ENCODE measurements at places on chromosomes 2 and 18.

GRCh38 chr2:233007739-233008138 lies 5.3 kb downstream of the NGEF start:
- DNase-seq = no peak

- no peak for DNase-seq
These were observed 58.6 kb downstream of the KCNG2 start for GRCh38 chr18:79856119-79857007.

- DNase-seq = no peak
These were observed 32.8 kb upstream of the SIGLEC15 start for GRCh38 chr18:45792506-45793263.

DNA sequence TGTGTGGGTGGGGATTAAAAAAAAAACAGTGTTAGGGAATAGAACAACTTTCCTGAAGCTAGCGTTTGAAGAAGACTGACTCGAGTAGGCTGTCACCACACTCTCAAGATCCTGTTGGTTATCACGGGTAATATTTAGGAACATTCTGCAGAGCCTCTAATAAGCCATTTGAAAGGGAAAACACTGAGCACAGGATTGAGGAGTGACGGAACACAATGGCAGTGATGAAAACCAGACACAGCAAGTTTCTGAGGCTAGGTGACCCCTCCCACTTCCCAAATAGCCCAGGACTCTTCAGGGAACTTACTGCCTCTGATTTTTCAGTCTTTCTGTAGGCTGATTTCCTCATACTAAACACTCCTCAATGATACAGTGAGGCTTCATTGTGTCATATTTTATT lies 88.2 kb upstream of the TMEM200C start:
- DNase-seq = no peak

DNA sequence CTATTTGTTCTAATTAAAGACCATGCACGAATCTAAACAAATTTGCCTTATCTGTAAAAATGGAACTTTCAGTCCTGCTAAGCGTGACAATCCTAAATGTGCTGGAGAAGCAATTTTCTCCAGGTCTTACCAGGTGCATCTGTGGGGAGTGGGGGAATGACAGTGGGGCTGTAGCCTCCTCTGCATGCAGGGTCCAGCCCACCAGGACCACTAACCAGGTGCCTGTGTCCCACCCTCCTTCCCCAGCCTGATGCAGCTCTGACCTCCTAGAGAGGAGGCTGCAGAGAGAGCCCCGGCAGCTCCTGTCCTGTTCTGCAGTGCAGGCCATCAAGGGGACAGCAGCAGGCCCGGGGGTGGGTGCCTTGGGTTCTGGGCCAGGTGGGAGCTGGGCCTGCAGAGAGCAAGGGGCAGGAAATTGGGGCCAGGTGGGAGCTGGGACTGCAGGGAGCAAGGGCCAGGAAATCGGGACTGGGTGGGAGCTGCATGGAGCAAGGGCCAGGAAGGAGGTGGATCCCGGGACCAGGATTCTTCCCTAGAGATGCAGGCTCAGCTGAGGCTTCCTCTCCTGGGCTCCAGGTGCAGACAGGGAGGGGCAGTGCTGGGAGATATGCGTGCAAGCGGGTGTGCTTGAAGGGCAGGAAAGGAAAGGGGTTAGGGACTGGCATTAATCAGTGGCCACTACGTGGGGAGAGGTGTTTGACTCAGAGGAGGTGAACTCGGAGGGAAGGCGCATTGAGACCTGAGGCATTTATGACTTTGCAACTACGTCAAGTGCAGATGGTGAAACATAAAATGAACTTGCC lies 185.3 kb downstream of the ANKRD30B start:
- DNase-seq = no peak

GRCh38 chr2:127179766-127180165 lies 40.3 kb downstream of the CYP27C1 start:
- DNase-seq = no peak

DNA sequence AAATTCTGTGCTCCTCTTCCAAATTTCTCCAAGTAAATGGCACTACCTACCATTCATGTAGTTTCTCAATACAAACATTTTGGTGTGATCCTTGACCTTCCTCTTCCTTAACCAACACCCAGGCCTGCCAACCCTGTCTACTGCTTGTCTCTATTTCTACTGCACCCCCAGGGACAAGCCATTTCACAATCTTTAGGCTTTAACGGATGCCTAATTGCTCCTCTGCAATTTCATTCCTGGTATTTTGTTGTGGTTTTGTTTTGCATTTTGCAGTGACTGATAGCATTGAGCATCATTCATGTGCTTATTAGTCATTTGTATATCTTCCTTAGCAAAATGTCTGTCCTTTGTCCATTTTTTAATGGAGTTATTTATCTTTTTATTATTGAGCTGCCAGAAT lies 10.0 kb downstream of the FAP start:
- no peak for DNase-seq

DNA sequence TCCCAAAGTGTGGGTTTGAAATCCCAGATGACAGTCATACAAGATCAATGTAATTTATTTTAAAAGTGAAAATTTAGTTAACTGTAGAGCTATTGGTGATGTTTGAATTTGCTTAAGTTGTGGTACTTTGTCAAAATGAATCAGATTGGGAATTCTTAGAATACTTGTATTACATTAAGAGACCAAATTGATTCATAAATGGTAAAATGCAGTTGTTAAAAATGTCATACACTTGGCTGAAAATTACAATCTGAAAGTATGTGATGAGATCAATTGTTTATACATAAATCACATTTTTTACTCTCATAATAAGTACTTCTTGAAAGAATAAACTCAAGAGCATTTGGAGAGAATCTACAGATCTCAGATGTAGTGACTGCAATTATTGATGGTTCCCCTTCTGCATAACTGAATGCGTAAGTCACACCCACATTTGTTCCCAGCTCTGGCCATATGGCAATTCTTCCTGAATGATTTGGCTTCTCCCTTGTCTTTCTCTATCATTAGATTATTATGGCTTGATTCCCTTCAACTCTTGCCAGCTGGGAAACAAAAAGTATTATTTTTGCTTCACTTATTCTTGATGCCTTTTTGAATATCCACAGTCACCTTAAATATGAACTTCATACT lies 558.5 kb downstream of the CPS1 start:
- no peak for DNase-seq

DNA sequence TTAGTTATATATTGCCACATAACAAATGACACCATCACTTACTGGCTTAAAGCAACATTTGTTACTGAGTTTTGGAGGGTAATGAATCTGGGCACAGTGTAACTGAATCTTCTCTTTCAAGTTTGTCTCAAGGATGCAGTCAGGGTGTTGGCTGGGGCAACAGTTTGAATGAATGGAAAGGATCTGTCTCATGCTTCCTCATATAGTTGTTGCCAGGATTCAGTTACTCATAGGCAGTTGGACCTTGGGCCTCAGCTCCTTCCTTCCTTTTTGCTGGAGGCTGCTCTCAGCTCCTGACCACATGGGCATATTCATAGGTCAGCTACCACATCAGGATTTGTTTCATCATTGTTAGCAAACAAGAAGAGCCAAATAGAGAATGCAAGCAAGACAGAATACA lies 466.1 kb upstream of the MC4R start:
- no peak for DNase-seq

DNA sequence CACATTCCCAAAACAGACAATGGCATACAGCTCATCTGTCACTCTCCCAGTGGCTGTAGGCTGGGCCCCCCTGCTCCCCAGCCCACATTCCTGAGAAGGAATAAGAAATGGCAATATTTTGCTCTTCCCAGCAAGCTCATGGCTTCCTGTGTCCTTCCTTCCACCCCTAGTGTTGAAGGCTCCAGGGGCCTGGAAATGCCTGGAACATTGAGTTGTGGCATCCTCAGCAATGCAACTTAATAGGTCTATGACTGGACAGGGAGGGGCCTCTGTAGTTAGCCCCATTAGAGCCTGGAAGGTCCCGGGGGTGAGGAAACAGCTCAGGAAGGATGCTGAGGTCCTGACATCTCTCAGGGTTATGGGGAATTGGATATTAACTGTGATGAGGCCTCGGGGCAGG lies 3.3 kb downstream of the KIF3C start:
- DNase-seq = no peak

GRCh38 chr2:207091176-207091575 lies 74.6 kb downstream of the KLF7 start:
- no peak for DNase-seq

DNA sequence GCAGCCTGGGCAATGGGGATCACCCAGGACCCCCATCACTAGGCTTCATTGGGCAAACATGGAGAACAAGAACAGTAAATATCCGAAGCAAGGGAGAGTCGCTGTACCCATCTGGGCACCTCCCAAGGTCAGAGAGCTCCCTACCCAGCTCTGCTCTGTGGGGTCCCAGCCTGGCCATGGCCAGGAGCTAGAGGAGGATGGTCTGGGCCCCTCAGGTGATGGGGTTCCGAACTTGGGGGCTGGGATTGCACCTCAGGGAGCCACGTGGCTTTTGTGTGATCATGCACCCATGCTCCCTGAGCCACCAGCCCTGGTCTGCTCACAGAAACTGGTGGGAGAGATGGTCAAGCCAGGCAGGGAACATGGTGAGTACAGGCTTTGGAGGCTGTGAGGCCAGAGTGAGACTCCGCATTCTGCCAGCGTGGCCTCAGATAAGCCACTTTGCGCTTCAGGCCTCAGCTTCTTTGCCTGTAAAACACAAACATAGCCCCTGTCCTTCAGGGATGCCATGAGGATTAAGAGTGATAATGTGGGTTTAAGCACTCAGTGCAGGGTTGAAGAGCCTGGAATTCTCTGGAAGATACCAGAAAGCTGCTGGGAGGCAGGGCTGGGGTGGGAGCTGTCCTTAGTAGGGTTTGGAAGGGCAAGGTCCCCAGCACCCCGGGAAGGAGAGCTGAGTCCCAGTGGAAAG lies 3.0 kb upstream of the NMUR1 start:
- DNase-seq = no peak

DNA sequence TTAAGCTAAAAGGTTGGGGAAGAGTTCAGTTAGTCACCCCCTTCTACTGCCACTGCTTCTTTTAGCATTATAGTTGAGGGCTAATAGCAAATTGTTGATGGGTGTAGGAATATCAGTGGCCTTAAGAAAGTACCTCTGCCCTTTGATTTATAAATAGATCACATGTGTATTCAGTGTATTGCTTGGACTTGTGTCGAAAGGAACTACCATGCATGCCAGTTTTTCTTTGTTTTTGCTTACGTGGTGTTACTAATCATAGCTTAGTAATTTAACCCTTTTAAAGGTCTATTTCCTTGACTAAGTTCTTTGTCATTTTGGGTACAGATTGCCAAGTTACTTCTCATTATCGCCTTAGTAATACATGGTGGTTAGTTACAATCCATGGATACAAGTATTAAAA lies 85.6 kb downstream of the MIB1 start:
- no peak for DNase-seq

- no peak for DNase-seq
These were observed 435.0 kb downstream of the RND3 start for GRCh38 chr2:150052457-150052856.

- DNase-seq = no peak
These were observed 32.3 kb downstream of the MAP3K2 start for GRCh38 chr2:127355407-127356008.

- no peak for DNase-seq
These were observed 2.6 kb upstream of the STON1 start for GRCh38 chr2:48527226-48527885.

- DNase-seq = no peak
These were observed 210.7 kb upstream of the RND3 start for GRCh38 chr2:150698016-150698661.

- no peak for DNase-seq
These were observed 48.4 kb upstream of the STAM2 start for GRCh38 chr2:152223977-152224376.

DNA sequence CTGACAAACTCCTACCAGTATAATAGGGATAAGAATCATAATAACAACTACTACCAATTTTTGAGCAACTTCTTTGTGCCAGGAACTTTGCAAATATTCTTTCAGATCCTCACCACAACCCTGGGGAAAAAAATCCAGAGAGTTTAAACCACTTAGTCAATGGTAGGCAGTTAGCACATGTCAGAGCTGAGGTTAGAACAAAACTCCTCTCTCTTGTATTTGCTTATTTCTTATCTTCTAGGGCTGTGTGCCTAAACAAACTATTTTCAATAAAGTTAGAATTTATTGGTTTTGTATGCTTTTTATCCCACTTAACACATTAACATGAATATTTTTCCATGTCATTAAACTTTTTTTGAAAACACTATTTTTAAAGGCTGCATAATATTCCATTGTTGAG lies 127.1 kb downstream of the BCL11A start:
- DNase-seq = no peak

GRCh38 chr18:79848579-79849327 lies 51.0 kb downstream of the KCNG2 start:
- DNase-seq = no peak

DNA sequence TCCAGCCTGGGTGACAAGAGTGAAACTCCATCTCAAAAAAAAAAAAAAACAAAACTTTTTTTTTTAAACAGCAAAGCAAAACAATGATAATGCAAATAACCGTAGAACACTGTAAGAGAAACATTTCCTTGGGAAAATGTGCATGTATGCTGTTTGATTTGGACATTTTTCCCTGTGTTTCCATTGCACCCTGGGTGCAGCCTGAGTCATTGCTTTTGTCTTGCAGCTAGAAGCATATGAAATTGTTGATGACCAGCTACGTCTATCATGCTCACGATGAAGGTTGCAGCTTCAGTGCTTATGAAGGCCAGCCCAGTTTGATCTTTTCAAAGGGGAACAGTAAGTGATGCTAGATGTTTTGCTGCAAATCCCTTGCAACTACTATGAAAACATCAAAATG lies 41.5 kb downstream of the MOGAT1 start:
- no peak for DNase-seq

GRCh38 chr2:189658306-189659212 lies 2.7 kb upstream of the ASNSD1 start:
- no peak for DNase-seq

- DNase-seq = no peak
These were observed 65.9 kb upstream of the ITM2C start for GRCh38 chr2:230798769-230799399.

- no peak for DNase-seq
These were observed 348.4 kb upstream of the KLHL29 start for GRCh38 chr2:23036629-23037028.

DNA sequence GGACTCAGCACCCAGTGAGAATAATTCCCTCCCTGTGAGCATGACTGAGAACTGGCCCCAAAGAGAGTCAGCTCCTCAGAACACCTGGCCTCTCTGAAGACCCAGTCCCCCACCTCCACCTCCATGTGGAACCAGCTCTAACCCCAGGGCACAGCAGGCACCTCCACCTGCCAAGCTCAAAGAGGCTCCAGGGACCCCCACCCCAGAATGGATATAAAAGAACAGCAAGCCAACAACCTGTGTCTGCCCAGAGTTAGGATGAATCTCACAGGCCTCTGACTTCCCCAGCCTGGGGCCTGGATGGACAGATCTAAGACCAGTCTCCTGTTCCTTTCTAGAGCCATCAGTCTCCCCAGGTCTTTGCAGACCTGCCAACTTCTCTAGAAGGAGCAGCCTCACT lies 498.5 kb downstream of the EIPR1 start:
- no peak for DNase-seq
